ENCODE measurements at places on chromosomes 1 and 21.
A peak's percentile ranks its signal among the peaks of the same experiment; 100 is the strongest.

DNA sequence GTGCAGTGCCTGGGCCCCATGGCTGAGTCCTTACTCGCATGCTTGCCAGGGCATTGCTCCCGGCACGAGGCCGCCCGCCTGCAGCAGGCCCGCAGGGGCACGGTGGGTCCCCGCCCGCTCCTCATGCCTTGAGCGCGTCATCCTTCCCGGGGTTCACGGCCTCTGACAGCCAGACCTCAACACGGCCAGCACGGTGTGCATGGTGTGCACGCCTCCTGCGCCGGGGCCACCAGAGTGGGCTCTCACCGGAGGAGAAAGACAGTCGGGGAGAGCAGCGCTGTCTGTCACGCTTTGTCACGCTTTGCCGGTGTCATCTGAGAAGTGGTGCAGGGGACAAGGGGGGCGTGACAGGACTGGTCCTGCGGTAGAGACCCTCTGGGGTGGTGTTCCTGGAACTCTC, 11.9 kb upstream of the COL18A1 start:
- DNase-seq = peak; percentile 10

DNA sequence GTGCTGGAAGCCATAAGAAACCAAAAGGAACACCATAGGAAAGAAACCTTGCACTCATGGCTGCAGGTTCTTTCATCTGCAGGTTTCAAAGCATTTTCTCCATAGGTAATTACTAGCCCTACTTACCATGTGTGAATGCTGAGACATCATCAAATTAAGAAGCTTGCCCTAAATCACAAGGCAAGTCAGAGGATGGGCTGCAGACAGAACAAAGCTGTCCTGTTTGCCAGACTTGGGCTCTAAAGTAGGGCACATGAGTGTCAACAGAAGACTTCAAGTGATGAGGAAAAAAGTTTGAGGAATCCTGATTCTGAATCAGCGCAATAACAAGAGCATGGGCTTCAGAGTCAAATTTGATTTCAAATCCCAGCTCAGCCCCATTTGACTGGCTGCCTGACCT, 5.8 kb upstream of the EPS15 start:
- no peak for DNase-seq

DNA sequence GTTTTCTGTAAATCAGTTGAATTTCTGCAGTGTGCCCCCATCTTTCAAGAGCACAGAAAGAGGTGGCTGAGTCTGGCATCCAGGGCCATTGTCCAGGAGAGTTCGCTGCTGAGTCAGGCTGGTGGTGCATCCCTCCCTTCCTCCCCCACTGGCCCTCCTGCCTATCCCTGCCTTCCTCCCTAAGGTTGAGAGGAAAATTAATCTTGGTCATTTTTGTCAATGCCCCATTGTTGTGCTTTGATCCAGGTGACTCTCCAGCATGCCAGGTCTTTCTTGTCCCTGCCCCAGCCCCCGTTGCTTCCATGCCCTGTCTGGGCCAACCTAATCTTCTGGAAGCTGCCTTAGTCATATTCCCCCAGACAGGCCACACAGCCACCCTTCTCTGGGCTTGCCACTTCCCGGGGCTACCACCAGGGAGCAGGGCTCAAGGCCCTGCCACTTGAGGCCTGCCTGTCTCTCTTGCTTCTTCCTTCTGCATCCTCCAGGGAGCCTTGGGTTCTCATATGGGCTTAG, 26.6 kb downstream of the PROK1 start:
- no peak for DNase-seq

DNA sequence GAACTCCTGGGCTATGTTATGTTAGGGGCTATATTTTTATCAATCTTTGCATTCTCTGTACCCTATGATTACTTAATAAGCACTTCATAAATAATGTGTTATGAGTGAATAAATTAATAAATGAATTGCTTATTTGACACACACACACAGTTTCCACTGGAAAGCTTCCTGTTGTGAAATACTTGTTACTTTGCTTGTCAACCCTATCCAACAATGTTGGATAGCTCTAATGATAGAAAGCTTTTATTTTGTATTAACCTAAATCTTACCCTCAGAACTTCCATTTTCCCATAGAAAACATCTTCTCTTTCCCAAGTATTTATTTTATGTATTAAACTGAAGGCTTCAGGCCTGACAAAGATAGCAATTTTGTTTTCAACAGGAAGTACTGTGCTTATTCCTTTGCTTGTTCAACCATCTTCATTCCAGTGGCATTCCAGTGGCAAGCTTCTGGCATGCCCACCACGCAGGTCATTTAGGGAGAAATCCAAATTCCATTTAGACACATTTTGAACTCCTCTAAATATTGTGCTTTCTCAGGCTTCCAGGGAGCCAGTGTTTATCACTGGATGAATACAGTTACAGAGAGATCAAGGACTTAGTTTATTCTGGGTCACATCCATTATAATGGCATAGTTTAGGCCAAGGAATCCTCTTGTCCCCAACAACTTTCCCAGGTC, 134.4 kb downstream of the TGFB2 start:
- no peak for DNase-seq

DNA sequence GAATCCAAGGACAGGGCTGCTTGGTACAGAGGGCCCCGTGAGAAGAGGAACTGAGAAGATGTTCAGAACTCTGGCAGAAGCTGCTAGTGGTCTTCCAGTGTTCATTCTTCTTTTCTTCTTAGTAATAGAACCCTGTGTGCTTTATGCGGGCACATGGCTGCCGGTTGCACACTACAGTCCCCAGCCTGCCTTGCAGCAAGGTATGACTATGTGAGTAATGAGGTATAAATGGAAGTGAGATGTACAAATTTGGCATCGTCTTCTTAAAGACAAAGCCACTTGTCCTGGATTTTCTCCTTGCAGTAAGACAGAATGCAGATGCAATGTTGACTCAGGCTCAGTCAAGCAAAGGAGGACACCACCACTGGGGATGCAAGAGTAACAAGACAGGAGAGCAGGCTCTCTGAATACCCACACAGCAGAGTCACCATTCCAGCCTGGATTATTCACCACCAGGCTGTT, 15.0 kb upstream of the ATP1B1 start:
- DNase-seq = no peak

DNA sequence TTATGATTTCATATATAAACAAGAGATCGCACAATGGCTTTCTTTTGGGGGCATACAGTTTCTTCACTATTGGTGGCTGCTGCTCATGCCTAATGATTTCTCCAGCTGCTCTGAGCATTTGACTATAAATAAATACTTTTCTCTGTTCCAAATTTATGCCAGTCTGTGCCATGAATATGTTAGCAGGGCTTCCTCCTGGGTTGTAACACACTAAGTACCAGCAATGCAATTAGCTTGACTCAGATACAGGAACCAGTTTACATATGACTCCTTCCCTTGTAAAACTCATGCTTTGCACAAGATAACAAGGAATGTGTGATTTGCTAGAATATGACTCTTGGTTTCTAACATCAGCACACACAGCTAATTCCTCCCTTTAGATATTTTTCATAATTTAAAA, 1629.7 kb downstream of the NCAM2 start:
- no peak for DNase-seq

DNA sequence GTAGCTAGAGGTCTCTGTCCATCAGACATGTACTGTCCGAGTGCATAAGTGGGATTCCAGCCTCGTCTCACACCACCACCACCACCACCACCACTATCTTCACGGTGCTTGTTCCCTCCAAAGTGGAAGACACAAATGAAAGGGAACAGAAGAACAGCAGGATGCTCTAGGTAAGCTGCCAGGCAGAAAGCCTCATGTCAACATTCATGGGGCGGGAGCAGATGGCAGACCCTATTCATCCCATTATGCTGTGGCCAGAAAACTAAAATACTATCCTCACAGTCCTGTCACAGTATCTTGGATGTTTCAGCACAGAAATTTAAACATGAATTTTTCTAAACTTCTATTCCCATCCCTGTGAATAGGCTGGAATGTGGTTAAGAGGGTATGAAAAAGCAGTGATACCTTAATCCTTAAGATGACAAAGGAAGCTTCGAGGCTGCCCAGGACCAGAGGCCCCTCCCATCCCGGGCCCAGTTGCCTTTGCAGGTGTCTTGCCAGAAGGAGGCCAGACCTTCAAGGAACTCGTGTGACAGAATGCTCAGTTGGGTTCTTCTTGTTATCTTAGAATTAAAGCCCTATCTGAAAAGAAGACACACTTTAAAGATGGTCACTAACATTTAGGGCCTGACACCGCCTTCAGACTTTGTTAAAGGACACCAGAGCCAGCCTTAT, 24.7 kb downstream of the APCS start:
- no peak for DNase-seq

GRCh38 chr1:52323731-52324130, 42.3 kb downstream of the CC2D1B start:
- DNase-seq = no peak

All from left ventricle myocardium inferior (tissue), 1 donor.